ENCODE measurements at places on chromosomes 1 and 21. TPM values are rescaled to one million over a fixed set of nuclear protein-coding genes. Genes with fewer than 3 reads are reported as not detected.

DNA sequence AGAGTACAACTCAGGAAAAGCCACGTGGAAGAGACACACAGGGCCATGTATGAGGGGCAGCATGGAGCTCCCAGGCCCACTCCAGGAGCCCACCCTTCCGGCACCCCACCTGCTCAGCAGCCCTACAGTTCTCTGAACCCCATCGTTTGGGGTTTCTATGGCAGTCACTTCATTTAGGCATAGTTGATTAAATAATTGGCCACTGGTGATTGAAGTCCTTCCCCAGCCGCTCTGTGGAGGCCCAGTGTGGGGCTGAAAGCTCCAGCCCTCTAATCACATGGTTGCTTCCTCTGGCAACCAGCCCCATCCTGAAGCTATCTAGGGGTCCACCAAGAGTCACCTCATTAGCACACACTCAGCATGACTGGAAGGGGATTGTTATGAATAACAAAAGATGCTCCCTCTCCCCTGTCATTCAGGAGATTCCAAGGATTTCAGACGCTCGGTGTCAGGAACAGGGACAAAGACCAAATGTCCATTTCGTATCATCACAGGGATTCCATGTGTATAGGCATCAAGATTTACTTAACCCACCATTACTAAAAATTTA lies 12.2 kb upstream of the S100A7A start:
- H3K4me3 ChIP-seq = no peak overlapping the region
- peaks cover 8% of the 10 kb centered on the region for H3K27me3 ChIP-seq
- H3K4me1 ChIP-seq = no peaks in the 10 kb centered on the region
- H3K36me3 ChIP-seq = no peaks in the 10 kb centered on the region
- no peak for DNase-seq

Gene CGN
- total RNA-seq = 52.9 TPM

DNA sequence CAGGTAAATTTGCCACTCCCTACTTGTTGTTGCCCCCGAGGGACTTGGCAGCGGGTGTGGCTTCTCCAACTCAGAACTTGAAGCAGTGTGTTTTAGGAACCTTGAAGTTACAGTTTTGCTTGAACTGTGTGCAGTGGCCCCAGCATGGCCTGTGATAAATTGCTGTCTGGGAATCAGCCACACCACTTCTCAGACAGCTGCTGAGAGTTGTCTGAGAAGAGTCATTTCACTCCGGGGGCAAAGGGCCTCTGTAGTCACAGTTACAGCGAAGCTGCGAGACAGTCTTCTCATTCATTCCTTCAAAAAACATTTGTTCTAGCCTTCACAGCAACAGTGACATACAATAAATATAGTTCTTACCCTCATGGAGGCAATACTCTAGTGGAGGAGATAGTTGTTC lies 70.3 kb downstream of the PROX1 start:
- H3K4me3 ChIP-seq = no peak overlapping the region
- no peaks in the 10 kb centered on the region for H3K4me1 ChIP-seq
- no peaks in the 10 kb centered on the region for H3K36me3 ChIP-seq
- no peak for DNase-seq
- no peak overlapping the region for H3K27ac ChIP-seq

GRCh38 chr21:26784974-26785373 lies 60.2 kb downstream of the ADAMTS1 start:
- no peak overlapping the region for H3K4me3 ChIP-seq
- DNase-seq = no peak
- peaks cover 7% of the 10 kb centered on the region for H3K4me1 ChIP-seq

Gene DRAM2
- total RNA-seq = 73.9 TPM

DNA sequence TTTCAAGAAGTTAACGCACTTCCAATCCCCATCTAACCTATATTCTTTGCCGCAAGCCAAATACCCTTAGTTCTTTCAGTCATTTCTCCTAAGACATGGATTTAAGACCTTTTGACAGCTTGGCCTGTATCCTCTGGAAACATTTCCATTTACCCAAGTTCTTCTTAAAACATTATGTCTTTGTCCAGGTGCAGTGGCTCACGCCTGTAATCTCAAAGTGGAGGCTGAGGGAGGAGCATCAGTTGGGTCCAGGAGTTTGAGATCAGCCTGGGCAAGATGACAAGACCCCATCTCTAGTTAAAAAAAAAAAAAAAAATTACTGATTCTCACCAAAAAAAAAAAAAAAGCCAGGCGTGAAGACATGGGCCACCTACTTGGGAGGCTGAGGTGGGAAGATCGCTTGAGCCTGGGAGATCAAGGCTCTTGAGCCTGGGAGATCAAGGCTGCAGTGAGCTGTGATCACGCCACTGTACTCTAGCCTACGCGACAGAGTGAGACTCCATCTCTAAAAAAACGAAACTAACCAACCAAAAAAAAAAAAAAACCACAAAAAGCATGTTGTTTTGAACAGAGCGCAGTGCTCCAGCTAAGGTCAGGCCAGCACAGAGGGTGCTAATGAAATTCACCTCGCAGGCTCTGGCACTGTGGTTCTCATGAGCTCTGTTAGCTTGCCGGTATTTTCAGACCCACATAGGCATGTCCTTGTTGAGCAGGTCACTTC lies 36.0 kb downstream of the NUAK2 start:
- H3K27me3 ChIP-seq = no peaks in the 10 kb centered on the region
- no peak overlapping the region for H3K4me3 ChIP-seq
- peaks cover 53% of the 10 kb centered on the region for H3K4me1 ChIP-seq
- no peak for DNase-seq

GRCh38 chr1:57003398-57004139 lies 37.8 kb upstream of the C8B start:
- no peaks in the 10 kb centered on the region for H3K4me1 ChIP-seq
- DNase-seq = no peak
- H3K36me3 ChIP-seq = no peaks in the 10 kb centered on the region
- no peak overlapping the region for H3K4me3 ChIP-seq
- no peak overlapping the region for H3K27ac ChIP-seq

DNA sequence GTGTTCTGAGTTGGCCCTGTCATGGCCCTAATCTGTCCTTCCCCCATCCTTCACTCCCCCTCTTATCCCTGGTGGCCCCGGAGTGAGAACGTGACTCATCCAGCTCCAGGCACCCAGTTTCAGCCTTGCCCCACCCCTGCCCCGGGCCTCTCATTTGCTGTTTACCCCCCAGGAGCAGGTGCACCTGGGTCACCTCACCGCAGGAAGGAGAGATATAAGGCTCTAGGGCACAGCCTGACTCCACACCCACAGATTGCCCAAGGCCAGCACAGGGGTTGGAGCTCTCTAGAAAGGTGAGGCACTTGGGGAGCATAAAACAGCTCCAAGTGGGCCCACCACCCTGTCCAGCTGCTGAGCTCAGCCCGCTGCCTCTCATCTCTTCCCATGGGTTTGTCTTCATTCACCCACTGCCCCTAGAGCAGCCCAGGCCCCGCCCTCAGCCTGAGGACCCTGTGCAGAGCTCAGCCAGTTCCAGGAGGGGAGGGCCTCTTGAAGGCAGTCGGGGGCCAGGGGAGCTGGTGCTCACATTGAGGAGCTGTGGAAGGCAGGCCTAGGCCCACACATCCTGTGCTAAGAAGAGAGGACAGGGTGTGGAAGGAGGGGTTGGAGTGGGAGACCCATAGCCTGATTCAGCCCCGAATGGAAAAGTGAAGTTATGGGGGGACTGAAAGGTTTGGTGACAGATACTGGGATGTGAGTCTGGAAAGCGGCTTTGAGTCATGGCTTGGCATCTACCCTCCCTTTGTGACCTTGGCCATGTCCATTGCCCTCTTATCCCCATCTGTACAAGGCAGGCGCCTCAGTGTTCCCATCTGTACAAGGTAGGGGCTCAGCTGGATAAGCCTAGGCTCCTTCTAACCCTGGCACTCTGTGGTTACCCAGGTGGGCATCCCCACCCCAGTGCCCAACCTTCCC lies 16.1 kb upstream of the GPR37L1 start:
- no peak overlapping the region for H3K4me3 ChIP-seq
- DNase-seq = peak; percentile 76
- peaks cover 12% of the 10 kb centered on the region for H3K4me1 ChIP-seq
- peak overlapping the region; percentile 69 for H3K27ac ChIP-seq

- no peak for DNase-seq
- H3K27me3 ChIP-seq = no peaks in the 10 kb centered on the region
- no peak overlapping the region for H3K4me3 ChIP-seq
These were observed 96.5 kb upstream of the BTG3 start for GRCh38 chr21:17709266-17709611.

GRCh38 chr1:159406821-159407220 lies 25.2 kb upstream of the OR10J4 start:
- no peak for DNase-seq
- H3K27ac ChIP-seq = no peak overlapping the region
- no peaks in the 10 kb centered on the region for H3K4me1 ChIP-seq
- no peaks in the 10 kb centered on the region for H3K36me3 ChIP-seq
- no peak overlapping the region for H3K4me3 ChIP-seq
- no peaks in the 10 kb centered on the region for H3K27me3 ChIP-seq

- H3K27ac ChIP-seq = no peak overlapping the region
- no peak for DNase-seq
These were observed 24.3 kb upstream of the NBL1 start for GRCh38 chr1:19619697-19620384.

Gene OXCT2
- 0.47 TPM for total RNA-seq
